ENCODE measurements at places on chromosomes 12 and 14.

GRCh38 chr12:40055776-40056175, 50.1 kb downstream of the SLC2A13 start:
- no peak for DNase-seq

DNA sequence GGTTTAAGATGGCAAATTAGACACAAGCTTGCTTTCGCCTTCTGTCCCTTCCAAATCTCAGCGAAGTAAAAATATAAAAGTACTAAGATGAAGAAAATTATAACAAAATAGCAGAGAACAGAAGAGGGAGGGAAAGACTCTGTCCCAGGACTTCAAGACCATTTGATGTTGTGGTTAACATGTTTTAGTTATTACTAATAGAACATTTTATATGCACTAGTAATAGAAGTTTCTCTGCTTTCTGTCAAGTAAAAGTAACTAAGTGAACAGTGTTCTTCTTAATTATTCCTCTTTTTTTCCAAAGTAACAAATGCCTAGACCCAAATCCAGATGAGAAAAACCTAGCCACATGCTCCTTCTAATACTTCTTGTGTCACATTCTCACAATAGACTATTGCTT, 85.1 kb upstream of the DAAM1 start:
- DNase-seq, result no peak

GRCh38 chr12:6552140-6552551, 3.7 kb downstream of the IFFO1 start:
- DNase-seq, result no peak

- peak; percentile 29 for DNase-seq
Measured at GRCh38 chr12:20028033-20028432, 340.3 kb upstream of the PDE3A start.

GRCh38 chr14:104350463-104351185, 212.2 kb downstream of the KIF26A start:
- DNase-seq, result no peak

GRCh38 chr12:597926-598568, 65.2 kb downstream of the NINJ2 start:
- peak; percentile 72 for DNase-seq

DNA sequence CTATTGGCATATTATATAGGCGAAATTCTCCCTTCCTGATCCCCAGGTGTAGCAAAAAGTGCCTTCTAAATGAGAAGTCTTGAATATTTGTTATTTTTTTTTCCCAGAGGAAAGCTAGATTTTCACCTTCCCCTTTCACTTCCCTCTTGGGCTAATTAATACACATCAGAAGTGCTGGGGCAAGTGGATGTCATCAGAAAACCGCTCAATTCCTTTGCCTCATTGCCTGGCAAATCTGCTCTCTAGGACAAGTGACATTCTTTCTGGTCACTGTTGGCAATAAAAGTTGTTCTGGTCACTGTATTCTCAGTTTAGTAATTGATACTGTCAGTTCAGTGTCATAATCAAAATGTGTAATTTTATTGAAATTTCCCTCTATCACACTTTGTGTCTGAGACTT, 174.5 kb downstream of the ETNK1 start:
- no peak for DNase-seq

- DNase-seq, result no peak
Measured at GRCh38 chr12:100656141-100656540, 82.7 kb downstream of the GAS2L3 start.

DNA sequence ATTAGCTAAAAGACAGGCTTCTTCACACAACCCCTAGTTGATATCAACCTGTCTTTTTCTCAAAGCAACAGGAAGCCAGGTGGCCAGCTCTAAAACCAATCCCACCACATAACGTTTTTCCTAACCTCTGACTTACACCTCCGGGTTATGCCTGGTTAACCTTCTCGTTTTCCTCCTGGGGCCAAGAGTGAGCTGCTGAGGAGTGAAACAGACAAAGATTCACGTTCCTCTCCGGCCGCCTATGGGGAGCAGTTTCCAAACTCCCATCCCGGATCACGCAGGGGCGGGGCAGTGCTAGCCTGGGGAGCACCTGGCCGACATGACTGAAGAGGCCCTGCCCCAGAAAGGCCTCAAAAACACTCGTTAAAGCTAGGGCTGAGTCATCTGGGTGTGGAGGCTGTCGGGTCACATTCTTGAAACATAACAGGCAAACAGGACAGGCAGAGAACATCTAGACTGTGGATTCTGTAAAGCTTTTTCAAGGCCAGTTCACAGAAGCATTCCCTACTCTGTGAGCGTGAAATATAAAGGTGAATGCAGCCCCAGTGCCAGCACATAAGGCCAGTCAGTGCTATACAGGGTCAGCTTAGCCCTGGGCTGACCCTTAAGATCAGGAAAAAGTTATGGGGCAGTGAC, 25.9 kb upstream of the LGALS3 start:
- peak; percentile 74 for DNase-seq

DNA sequence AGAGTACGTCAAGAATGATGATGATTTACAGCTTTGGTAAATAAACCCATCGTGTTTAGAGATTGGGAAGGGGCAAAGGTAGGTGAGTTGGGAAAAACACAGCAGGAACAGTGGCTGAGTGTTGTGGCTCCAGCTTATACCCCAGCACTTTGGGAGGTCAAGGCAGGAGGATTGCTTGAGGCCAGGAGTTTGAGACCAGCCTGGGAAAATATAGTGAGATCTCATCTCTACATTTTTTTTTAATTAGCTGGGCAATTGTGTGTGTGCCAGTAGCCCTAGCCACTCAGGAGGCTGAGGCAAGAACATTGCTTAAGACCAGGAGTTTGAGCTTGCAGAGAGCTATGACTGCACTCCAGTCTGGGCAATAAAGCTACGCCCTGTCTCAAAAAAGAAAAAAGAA, 77.1 kb downstream of the RASSF9 start:
- DNase-seq, result no peak

DNA sequence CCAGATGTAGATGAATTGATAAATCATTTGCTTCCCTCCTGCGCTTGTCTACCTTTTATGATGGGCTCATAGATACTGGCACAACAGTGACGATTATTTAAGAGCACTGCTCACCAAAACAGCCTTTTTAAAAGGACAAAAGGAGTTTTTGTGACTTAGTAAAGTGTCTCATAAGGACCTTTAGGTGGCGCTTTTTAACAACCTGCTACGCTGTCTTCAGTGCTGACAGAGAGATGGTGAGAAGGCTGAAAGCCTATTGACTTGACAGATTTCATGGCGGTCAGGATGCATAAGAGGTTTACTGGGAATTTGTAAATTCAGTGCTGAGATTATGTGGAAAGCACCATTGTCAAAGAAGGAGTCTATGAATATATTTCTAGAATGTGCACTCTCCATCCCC, 87.6 kb downstream of the SLC15A5 start:
- peak; percentile 55 for DNase-seq

- DNase-seq, result peak; percentile 23
Measured at GRCh38 chr14:88554457-88555286, at the start of gene PTPN21. Gene PTPN21, minus strand, starts transcription at chr14:88555007. Its CDS starts 4,590 bp downstream, at chr14:88550417.

DNA sequence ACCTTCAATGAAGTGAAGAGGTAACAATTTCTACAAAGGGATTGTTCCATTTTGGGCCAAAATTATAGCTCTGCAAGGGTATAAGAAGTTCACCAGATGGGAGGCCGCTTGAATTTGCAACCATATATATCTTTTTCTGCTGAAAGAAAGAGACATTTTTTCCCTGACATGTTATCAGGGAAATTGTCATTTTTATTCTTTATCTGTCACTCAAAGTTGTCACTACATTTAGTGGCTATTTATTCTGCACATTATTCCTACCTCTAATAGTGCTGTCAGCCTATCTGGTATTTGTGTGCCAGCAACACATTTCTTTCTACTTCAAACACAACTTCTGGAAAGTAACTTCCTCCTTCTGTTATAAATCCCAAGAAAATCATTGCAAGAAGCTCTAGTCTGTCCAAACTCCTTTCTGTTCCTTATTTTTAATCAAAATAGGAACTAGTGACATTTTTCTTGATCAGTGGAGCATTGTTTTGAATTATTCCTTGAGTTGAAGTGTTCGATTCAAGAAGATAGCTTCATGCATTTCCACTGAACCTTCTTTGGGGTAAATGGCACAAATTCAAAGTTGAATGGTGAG, 137.9 kb upstream of the ATP2B1 start:
- no peak for DNase-seq

DNA sequence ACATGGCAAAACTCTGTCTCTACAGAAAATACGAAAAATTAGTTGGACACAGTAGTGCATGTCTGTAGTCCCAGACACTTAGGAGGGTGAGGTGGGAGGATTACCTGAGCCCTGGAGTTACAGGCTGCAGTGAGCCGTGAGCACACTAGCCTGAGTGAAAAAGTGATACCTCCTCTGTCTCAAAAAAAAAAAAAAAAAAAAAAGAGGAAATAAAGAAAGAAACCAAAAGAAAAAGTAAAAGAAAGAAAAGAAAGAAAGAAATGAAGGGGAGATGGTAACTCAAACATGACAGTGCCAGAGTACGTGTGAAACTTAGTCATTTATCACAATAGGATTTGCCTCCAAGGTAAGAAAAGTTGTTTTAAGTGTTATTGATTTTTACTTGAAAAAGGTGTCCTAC, 407.0 kb upstream of the MGAT4C start:
- no peak for DNase-seq

DNA sequence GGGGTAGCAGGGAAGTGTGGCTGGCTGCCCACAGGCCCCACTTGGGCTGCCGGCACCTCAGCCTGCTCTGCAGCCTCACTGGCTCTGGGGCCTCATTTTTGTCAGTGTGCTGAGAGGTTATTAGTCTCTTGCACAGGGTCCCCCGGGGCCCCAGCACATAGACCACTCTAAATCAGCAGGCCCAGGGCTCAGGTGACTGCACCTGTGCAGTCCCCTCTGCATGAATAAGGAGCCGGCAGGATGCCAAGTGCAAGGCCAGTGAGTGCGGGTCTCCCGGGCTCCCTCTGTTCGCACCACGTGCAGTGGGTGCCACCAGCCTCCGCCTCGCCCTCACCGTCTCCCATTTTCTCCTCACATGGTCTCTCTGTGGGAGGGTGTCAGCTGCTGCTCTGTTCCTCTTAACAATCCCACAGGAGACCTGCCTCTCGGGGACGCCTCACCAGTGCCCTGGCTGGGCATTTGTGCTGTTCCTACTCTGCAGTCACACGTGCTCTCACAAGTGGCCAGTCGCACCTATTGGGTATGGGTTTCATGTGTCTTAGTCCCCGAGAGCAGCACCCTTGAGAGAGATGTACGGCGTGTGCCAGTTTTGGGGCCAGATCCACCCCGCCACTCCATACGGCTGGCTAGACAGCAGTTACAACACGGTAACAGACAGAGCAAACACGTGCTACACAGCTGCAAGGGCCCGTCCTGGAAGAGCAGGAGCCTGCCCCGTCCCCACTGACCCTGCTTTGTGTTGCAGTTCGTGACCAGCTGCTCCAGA, 40.4 kb downstream of the MMAB start:
- DNase-seq, result no peak

DNA sequence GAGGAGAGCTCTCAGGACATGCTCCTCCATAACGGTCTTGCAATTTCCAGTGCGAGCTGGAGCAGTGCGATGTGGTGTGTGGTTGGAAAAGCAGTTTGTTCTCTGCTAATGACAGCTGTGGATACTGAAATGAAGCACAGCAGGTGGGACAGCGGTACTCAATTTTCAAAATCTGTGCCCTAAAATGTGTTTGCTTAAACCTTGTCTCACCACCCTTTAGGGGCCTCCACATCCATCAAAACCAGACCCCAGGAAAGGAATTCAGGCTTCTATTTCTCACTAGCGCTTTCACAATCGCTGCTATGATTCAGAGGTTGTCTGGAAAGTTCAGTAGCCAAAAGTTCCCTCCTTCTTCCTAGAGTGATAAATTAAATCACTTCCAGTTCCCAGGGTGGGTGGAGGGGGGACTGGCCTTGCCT, 440.8 kb downstream of the EGLN3 start:
- DNase-seq, result no peak

DNA sequence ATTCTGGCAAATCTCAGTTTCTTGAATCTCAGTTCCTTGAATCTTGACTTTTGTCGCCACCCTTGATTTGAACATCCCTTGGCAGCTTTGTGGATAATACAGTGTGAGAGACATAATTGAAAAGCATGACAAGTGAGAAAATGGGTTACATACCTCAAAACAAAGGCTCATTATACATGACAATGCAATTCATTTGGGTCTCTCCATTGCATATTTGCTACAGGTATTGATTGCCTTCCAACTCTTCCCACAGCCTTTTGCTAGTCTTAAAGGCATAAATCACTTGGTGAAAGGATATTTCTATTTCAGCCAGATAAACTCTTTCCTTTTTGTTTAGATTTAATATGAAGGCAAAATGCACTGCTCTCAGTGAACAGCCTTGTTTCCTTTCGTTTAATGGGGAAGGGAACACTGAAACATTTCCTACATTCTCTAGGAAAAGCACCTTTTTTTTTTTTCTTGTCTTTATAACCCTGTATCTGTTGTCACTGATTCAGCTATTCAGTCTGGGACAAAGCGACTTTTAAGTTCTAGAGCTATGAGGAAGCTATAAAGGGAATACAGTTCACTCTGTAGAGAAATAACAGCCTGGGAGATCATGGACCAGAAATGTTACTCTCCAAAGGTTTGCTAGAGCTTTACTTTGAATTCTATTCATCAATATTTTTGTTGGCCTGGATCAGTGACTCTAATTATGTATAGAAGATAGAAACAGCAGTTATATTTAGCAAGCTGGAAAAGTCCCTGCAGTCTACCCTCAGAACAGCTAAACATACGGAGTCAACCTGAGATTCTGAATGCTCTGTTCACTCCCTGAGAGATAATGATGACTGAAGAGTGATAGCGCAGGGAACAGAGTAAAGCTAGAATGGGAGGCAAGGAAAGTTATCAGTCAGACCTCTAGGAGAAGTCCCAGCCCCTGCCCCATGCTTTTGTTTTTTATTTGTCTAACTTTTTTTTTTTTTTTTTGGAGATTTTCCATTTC, 311.4 kb downstream of the RGS6 start:
- no peak for DNase-seq

- DNase-seq, result no peak
Measured at GRCh38 chr12:119486599-119487154, 106.9 kb upstream of the TMEM233 start.

- DNase-seq, result peak; percentile 16
Measured at GRCh38 chr12:58310809-58311622, 369.6 kb downstream of the ATP23 start.

GRCh38 chr12:119399301-119399700, 64.8 kb downstream of the CCDC60 start:
- DNase-seq, result no peak

DNA sequence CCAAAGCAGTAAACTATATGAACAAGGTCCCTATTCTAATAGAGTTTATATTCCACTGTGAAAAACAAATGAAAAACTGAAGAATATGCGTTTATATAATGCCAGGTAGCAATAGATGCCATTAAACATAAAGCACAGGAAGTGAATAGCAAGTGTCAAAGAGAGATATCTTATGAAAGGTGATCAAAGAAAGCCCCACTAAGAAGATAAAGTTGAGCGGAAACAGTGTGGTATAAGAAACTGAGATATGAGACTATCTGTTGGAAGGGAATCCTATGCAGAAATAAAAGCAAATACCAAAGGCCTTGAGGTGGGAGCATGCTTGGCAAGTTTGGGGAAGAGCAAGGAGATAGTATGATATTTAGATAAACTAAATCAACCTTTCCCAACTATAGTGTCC, 123.1 kb upstream of the FAR2 start:
- peak; percentile 22 for DNase-seq

DNA sequence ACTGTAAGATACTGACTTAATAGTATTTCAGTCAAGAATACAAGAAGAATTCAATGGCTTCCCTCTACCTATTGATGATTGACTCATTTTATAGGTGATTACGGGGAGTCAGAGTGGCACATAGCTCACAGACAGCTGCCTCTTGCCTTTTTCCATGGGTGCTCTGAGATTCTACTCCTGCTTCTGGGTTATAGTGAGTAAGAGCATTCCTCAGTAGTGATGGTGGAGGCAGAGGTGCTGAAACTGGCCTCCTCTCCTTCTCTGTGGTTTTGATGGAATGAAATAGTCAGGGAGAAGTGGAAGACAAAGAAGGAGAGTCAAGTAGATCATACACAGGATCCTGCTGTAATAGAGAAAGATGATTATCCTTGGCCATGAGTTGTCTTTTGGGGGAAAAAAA, 438.2 kb upstream of the FAR2 start:
- DNase-seq, result no peak
